ENCODE measurements at places on chromosomes 11 and 22.

DNA sequence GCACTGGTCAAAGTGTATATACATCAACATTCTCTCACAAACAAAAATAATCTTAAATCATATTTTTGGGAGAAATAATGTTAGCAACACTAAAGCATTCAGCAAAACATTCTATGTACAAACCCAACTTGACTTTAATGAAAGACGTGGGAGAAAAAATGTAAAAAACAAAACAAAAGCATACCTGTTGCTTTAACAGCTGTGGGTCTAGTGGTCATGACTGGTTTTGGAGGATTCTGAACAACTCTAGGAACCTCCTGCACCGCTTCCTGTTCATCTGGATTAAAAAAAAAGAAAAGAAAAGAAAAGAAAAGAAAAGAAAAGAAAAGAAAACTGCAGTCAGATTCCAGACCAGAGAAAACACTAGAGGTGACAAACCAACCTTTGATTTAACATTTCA lies 2.1 kb downstream of the FNBP4 start:
- no peak for DNase-seq

- DNase-seq: no peak
These were observed 7.7 kb upstream of the UBASH3B start for GRCh38 chr11:122647736-122648275.

DNA sequence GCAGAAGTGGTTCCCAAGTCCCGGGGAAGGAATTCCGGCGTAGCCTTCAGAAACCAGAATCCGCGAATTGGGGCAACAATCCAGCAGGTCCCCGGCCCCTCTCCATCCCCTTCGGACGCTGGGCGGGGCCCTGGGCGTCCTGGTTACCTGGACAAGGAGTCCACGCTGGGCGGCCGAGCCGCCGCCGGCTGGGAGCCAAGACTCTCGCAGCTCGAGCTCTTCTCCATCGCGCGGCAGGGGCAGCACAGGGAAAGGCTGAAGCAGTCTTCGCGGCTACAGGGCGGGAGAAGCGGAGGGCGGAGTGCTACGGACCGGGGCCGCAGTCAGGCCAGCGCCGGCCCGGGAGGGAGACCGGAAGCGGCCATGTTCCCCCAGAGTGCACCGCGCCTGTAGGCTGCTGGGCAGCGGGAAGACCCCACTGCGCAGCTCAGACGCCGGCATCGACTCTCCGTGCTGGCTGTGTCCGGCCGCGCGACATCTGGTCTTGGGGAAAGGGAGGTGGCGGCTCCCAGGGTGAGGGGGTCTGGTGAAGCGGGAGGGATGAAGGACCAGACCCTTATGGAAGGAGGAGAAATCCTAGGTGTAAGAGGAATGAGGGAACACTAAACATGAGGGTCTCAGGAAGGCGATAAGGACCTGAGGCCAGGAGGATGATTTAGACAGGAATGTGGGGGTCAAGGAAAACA lies at the start of gene MTMR2:
TSS of gene MTMR2 (minus strand) at position 380 of the 686 bp plus-strand sequence. CDS start at position 227, 153 bp downstream.
- DNase-seq: peak; percentile 38

DNA sequence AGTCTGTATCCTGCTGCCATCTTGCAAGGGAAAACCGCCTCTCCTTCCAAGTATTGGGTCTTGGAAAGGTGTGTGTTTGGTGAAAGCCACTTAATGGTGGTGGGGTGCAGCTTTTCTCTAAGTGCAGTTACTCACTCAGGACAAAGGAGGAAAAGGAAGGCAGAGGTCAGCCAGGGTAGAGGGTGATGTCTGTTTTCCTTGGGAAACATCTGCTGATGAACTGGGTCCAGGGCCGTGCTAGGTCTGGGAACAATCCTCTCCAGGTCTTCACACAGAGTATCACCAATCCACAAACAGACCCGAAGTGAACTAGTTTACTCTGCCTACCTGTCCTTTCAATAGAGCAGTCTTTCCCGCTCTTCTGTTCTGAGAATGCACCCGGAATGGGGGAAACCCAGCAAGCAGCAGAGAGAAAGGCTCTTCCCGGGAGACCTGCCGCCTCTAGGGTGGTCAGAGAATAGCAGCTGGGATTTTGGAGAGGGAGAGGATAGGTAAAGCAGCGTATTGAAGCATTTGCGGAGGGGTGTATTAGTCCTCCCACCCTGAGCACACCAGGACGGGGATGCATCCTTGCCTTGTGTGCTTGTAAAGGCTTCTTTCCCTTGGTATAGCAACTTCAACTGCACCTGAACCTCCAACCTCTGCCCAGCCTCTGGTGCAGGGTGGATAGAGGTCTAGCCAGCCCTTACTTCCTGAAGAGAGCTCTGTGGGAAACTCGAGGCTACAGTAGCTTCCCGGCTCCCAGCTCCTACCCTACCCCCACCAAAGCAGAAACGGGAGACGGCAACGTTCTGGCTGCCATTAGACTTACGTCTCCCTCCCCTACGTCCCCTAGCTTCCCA lies 20.7 kb downstream of the LHFPL7 start:
- DNase-seq: no peak

DNA sequence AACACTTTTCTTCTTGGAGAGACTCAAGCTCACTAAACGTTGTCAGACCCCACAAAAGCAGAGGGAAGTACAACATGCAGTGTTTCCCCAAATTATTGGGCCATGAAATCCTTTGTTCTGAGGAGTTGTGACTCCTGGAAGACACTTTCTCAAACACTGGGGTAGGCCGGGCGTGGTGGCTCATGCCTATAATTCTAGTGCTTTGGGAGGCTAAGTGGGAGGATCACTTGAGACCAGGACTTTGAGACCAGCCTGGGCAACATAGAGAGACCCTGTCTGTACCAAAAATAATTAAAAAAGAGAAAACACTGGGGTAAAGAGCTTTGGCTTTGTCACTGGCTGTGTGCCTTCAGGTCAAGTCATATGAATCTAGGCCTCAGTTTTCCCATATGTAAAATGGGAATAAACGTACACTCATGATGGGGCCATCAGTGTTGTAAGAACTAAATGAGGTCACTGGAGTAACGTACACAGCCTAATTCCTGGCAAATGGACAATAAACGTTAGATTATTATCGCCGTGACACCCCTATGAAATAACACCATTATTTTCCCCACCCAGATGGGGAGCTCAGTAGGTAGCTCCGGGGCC lies 92.0 kb downstream of the RRM1 start:
- DNase-seq: no peak

- no peak for DNase-seq
These were observed 23.4 kb upstream of the SHISAL1 start for GRCh38 chr22:44335903-44336803.

DNA sequence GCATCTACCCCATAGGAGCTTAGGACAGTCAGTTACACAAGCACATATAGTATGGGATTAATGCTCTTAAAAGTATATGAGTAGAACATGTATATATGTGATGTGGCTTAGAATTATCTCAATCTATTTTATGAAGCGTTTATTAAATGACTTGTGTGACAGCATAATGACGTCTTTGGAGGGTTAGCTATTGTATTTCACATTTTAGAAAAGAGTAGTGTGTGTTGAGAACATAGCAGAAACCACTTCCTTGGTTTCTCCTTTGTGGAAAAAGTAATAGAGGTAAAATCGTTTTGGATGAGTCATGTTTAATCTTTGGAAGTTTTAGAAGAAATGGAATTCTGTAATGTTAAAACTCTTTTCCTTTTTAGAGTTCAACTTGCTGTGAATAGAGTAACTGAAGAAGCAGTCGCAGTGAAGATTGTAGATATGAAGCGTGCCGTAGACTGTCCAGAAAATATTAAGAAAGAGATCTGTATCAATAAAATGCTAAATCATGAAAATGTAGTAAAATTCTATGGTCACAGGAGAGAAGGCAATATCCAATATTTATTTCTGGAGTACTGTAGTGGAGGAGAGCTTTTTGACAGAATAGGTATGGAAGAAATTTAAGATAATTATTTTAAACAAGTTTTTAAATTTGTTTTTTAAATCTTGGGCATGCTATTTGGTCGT lies 2.4 kb downstream of the CHEK1 start:
- DNase-seq: no peak

- DNase-seq: no peak
These were observed 51.4 kb downstream of the CDON start for GRCh38 chr11:126011265-126011664.

DNA sequence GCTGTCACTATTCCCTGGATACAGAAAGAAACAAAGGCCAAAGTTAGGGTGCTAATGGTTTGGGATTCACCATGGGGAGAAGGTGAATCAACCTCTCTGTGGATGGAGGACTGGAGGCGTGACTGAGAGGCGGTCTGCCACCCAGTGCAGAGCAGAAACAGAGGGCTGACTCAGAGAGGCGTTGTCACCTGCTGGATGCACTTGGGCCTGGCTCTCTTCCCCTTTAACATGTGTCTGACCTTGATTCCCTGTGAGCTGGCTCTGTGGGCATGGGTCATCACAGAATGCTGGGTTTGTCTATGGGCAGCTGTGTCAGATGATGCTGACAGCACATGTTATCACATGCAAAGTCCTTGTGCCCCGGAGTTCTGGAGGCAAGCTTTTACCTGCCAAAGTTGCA lies 75.9 kb downstream of the LDLRAD3 start:
- DNase-seq: no peak

- peak; percentile 11 for DNase-seq
These were observed 1422.9 kb downstream of the TBC1D22A start for GRCh38 chr22:48185071-48186055.

DNA sequence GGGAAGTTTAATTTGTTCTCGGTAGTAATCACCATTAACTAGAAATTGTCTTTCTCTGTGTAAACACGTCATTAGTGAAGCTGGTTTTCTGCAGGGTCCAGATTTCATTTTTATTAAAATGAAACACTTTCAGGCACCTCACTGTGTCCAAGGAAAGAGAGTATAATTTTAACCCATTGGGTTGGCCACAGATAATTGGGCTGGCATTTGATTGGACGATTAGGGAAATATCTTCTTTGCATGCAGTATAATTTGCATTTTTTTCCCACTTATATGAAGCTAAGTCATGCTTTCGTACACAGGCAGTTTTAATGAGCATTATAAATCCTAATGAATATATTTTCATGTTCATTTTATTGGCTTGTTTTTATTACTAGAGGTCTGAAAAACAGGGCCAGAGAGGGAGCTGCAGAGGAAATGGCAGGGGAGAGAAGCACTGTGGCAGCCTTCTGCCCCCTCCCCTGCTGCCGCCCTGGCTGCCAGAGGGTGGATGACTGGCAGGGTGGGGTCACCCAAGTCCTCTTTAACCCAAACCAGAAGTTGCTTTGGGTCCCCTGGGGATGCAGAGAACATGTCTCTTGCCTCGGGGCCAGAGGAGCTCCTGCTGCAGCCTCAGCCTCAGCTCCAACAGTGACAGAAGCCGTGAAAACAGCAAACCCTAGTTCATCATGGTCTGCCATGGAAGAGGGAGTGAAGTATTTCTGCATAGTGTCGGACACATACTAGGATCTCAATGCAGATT lies 93.9 kb downstream of the PKNOX2 start:
- no peak for DNase-seq

- DNase-seq: no peak
These were observed 219.9 kb downstream of the HIPK3 start for GRCh38 chr11:33476945-33477606.

GRCh38 chr11:16337421-16338213 lies 18.7 kb downstream of the SOX6 start:
- DNase-seq: no peak

DNA sequence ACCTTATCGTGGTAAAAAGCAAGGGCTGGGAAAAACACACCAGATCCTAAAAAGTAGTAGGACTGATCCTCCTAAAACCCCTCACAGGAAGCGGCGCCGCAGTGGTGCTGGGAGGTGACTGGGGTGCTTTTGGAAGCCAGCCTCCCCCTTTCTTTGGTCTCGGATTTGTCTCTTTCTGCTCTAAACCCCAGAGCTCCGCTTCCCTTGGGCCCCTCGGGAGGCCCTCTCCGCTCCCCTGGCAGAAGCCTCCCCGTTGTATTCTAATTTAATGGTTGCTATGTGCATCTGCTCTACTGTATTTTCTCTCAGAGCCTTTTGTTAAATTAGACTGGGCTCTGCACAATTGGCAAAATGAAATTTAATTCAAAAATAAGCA lies 587.7 kb downstream of the OPCML start:
- no peak for DNase-seq

- no peak for DNase-seq
These were observed 1.2 kb downstream of the GPR83 start for GRCh38 chr11:94400050-94400449.

- DNase-seq: no peak
These were observed 129.9 kb downstream of the MPPED1 start for GRCh38 chr22:43541462-43542407.

DNA sequence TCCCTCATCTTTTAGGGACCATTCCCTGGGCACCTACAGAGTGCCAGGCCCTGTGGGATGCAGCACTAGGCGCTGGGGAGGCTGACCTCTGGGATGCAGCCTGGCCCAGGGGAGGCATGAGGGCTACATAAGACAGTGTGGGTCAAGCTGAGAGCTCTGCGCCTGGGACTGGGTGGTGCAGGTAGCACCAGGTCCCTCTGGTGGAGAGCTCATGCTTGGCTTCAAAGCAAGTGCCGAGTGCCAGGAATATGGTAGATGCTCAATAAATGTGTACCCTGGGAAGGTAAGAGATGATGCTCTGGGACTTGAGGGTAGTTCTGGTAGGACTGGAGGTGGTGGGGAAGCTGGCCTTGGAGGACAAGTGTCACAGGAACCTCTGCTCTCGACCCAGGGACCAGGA lies 2.0 kb upstream of the MPPED1 start:
- no peak for DNase-seq

DNA sequence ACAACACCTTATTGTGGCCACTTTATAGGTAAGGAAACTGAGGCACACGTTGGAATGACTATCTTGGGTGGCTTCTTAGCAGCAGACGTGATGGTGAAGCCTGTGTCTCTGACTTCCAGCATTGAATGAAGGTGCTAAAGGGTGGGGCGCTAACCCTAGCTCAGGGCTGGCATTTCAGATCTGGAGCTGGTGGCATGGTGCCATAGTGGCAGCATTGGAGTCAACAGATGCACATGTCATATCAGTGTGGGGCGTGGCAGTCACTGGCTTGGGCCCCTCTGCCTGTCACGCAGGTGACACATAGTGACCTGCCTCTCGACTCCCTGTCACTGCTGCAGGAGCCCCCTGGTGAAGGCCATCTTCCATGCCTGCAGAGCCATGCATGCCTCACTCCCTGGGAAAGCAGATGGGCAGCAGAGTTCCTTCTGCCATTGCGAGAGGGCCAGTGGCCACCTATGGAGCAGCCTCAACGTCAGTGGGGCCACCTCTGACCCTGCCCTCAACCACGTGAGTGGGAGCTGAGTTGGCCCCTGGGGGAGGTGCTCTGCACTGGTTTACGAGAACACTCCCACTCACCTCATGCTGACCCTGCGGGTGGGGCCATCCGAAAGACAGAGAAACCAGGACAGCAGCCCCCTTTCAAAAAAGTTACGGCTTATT lies 14.8 kb downstream of the SHISA8 start:
- no peak for DNase-seq

DNA sequence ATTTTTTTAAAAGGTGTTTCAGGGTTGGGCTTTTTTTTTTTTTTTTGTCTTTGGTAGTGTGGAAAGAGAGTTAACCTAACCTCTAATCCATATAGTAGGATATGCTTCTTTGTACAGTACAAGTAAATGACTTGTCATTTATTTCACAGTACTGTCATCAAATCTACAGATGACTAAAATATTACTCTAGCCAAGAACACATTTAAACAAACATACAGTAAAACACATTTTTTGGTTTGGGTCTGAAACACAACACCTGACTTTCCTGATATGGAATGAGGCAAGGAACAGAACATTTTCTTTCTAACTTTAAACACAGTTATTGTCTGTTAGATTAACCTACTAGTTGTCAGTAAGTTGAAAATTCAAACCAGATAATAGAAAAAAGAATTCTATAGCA lies 68.1 kb downstream of the IMMP1L start:
- no peak for DNase-seq

GRCh38 chr11:105268404-105269062 lies 129.0 kb upstream of the CARD18 start:
- DNase-seq: no peak

Measured in CD8-positive, alpha-beta memory T cell (primary cell).